CD8-positive, alpha-beta T cell (primary cell): ENCODE measurements at places on chromosomes 7 and 10. TPM values are rescaled to one million over a fixed set of nuclear protein-coding genes. Genes with fewer than 3 reads are reported as not detected.
A peak's percentile ranks its signal among the peaks of the same experiment; 100 is the strongest.

GRCh38 chr7:90923541-90923997 is 327.4 kb downstream of the CDK14 start:
- DNase-seq, result no peak

DNA sequence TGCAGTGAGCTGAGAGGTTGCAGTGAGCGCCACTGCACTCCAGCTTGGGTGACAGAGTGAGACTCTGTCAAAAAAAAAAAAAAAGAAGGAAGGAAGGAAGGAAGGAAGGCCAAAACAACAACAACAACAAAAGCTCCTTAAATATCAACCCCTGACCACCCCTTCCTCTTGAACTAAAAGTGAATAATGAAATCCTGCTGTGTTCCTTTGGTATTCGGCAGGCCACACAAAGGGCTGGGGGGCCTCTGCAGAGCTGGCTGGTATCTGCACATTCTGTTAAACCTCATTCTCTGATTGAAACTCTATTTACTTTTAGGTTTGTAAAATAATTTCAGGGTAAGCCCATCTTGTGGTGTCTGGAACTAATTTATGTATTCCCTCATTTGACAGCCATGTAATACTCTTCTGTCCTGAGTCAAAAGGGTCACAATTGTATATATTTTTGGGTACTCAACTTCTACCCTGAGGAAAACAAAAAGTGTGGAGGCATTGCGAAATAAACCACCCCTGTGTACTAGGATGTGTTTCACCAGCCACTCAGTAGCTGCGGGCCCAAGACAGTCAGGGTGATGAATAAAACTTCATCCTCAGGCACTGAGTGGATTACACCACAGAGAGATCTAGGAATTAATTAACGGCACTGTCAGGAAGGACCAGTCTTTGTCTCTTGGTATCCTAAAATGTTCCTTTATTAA is 446.4 kb upstream of the PFKP start:
- DNase-seq, result no peak

- no peak for DNase-seq
These were observed 130.5 kb downstream of the LHFPL3 start for GRCh38 chr7:104458875-104459274.

GRCh38 chr10:78386509-78386908 is 352.8 kb downstream of the RPS24 start:
- no peak for DNase-seq

DNA sequence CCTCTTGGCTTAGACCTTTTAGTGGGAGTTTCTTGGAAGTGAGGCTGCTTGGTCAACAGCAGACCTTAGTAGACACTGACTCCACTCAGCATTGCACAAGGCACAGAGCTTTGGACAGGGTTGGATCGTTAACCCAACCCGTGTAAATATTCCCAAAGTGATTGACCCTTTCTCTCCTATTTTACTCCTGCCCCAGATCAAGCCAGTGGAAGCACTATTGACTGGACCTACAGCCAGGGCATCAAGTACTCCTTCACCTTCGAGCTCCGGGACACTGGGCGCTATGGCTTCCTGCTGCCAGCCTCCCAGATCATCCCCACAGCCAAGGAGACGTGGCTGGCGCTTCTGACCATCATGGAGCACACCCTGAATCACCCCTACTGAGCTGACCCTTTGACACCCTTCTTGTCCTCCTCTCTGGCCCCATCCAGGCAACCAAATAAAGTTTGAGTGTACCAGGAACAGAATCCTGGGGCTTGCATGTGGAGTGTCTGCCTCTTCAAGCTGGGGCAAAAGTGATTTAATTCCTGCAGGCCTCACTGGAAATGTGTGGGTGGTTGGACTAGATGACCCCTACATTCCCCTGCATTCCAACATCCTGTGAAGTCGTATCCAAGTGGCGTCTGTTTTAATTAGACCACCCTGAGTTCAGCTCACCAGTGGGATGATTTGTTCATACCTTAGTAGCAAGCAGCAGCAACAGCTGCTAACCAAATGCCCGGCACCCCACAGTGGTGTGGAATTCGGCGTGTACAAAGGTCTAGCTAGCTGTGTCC is 7.5 kb downstream of the CPA1 start:
- DNase-seq, result no peak

GRCh38 chr7:103918631-103919271 is 70.7 kb downstream of the RELN start:
- DNase-seq, result no peak

DNA sequence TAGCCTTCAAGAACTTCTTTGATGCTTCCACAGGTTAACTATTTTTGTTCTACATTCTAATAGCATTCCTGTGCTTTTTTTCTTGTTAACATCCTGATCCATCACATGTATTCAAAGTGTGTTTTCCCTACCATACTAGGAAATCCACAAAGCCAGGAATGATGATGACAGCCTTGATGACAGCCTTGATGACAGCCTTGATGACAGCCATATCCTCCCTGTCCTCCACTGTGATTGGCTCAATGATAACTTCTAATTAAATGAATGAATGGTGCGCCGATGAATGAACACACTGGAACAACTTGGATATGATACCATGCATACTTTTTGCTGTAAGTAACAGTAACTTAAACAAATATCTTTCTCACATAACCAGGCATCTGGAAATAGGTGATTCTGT is 8.3 kb upstream of the TACR2 start:
- DNase-seq, result no peak

DNA sequence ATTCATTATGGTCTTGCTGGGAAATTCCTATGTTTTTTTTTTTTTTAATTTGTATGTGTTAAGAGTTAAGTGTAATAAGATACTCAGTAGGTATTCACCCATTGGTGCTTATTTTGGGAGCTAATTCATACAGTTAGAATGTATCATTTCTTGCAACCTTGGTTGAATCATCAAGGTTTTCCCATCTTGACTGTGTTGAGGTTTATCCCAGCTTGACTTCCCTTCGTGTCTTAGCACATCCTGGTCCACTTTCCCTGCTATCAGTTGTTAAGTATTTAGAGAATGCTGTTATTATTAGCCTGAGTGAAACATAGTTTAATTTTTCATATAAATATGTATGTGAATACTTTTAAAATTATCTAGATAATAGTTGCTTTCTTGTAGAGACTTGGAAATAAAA is 20.8 kb downstream of the RALA start:
- no peak for DNase-seq

GRCh38 chr7:150322114-150322832 is 882 bp upstream of the LRRC61 start:
- DNase-seq, result peak; percentile 42

DNA sequence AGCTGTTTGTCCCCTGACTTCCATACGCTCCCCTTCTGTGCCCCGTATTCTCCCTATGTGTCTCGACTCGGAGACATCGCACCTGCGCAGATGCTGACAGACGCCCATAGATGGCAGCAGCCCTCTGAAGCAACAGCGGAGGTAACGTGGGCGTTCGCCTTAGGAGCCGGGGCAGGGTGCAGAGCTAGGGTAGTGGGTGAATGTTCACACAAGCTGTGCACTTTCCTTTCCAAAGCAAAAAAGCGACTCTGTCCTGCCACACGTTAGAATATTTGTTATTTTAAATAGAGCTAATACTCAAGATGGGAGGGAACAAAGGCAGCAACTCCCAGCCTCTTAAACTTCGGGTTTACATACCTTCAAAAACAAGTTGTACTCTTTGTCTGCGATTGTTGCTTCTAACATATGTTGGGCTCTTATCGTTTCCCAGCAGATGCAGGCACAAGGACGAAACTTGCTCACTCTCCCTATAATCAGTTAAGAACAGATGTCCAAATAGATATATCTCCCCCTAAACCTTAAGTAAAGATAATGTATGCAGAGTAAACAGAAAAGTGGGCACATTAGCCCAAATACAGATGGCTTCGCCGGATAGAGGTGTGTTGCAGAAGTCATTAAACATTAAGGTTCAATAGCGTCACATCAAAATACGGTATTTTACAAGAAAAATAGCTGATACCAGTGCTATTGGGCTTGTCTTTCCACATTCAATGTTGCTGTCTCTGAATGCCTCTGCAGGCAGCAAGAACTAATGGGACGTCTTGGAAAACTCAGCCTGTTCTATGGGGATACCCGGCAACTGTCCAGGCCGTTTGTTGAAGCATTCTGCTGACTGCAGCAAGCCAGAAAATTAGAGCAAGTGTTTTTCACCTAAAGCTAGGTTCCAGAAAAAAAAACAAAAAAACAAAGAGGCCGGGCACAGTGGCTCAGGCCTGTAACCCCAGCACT is 340.3 kb upstream of the PRKCQ start:
- peak; percentile 50 for DNase-seq

DNA sequence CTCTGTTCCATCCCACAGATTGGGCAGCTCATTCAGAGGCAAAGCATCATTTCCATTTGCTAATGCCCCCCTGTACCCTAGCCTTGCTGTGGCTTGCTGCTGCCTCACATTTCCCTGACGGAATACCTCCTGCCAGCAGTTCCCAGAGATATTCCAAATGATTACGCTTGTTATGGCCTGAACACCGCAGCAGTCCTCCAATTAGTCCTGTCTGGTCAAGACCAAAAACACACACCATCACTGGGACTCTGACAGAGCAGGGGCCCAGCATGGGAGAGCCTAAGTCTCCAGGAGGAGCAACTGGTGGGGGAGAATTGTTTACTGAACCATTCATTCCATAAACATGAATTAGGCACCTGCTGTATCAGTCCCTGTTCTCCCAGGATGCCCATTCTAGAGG is 6.1 kb downstream of the OGDHL start:
- no peak for DNase-seq

GRCh38 chr7:127337581-127337980 is 54.9 kb downstream of the ZNF800 start:
- DNase-seq, result no peak

DNA sequence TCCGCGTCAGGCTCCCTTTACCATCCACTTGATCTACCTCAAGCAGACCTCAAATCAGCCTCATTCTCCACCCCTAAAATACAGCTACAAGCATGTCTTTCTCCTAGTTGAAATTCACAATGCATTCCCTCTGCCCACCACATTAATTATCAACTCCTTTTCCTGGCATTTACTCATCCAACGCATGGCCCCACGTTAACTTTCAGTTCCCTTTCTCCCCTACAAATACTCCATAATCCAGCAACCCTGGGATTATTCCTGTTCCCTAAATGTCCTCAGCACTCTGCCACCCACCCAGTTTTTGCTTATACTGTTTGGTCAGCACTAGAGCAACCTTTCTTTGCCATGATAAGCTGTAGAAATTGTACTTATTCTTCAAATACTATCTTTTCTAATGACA is 5.7 kb upstream of the VIM start:
- no peak for DNase-seq

- peak; percentile 87 for DNase-seq
These were observed 5.0 kb upstream of the GBX1 start for GRCh38 chr7:151172273-151173141.

DNA sequence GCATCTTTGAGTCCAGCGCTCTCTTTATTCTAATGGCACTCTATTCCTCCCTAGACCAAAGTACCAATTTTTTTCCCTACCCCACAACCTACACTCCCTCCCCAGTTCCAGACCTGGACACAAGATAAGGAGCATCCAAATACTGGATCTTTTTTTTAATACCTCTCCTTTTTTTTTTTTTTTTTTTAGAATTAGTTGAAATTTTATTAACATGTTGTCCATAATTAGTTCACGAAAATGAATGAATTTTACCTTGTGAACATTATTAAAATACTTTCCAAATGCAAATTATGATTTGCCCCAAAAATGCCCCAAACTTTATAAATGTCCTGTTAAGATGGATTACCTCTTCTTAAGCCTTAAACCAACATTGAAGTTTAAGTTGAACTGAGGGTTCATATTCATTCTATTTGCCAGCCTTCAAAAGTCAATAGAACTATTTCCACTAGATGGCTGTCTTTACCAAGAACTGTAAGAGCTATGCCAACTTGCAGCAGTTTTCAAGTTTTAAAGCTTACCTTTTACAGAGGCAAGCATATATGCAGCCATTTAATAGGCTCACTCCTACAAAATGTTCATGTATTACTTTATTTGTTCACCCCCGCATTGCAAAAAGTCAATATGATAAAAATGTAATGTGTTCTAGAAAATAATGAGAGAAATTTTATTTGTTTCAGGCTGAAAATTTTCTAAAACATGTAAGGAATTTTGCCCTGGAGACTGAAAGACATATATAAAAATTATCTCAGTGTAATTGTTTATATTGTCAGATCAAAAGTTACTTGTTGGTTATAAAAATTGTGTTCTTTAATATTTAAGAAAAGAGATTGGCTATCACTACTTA is 39.7 kb upstream of the TNKS2 start:
- no peak for DNase-seq

- DNase-seq, result no peak
These were observed 9.7 kb downstream of the NPTX2 start for GRCh38 chr7:98626460-98627412.

GRCh38 chr10:18737841-18738240 is 78.6 kb downstream of the ARL5B start:
- DNase-seq, result no peak

- no peak for DNase-seq
These were observed 264.2 kb downstream of the MAD1L1 start for GRCh38 chr7:1968397-1969111.

- no peak for DNase-seq
These were observed 86.9 kb upstream of the SEMA3A start for GRCh38 chr7:84281518-84281917.

DNA sequence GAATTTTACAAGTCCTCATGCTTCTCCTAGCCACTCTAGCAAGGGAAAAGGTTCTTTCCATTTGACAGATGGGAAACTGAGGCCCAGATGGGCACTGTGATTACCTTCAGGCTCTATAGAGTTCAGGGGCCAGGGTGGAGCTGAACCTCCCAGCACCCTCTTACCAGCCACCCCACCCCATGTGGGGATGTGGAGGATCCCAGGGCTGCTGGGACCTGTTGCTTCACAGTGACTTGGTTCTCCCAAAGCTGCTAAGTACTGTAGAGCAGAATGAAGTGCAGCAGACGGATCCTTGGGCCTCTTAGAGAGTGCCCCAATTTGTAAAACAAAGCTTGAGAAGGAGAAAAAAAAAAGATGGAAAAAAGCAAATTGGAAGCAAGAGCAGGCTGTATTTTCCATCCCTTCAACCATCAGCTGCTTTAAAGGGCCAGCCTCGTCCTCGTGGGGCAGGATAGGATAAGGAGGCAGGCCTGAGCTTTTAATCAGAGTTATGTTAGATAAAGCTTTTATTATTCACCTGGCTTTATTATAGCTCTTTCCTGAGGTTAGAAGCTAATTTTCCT is 147.0 kb downstream of the CDH23 start:
- DNase-seq, result no peak

GRCh38 chr7:114085592-114086501 is 167.0 kb upstream of the PPP1R3A start:
- DNase-seq, result no peak

GRCh38 chr7:110921595-110922151 is 169.3 kb upstream of the LRRN3 start:
- DNase-seq, result no peak

GRCh38 chr7:146172112-146172511 is 55.5 kb downstream of the CNTNAP2 start:
- DNase-seq, result no peak

- no peak for DNase-seq
These were observed 549 bp downstream of the GPNMB start for GRCh38 chr7:23247046-23247602.

- DNase-seq, result no peak
These were observed 875 bp upstream of the HECTD2 start for GRCh38 chr10:91409069-91409868.

CARD11 gene
- total RNA-seq, result 114 TPM

HOGA1 gene
- not detected for total RNA-seq

DLX6 gene
- not detected for total RNA-seq

PKD1L1 gene
- 0.03 TPM for total RNA-seq

CLEC2L gene
- total RNA-seq, result not detected

NYAP1 gene
- total RNA-seq, result 0.38 TPM

RELN gene
- total RNA-seq, result not detected

CALHM1 gene
- not detected for total RNA-seq
